ENCODE measurements at places on chromosomes 12 and 14.

DNA sequence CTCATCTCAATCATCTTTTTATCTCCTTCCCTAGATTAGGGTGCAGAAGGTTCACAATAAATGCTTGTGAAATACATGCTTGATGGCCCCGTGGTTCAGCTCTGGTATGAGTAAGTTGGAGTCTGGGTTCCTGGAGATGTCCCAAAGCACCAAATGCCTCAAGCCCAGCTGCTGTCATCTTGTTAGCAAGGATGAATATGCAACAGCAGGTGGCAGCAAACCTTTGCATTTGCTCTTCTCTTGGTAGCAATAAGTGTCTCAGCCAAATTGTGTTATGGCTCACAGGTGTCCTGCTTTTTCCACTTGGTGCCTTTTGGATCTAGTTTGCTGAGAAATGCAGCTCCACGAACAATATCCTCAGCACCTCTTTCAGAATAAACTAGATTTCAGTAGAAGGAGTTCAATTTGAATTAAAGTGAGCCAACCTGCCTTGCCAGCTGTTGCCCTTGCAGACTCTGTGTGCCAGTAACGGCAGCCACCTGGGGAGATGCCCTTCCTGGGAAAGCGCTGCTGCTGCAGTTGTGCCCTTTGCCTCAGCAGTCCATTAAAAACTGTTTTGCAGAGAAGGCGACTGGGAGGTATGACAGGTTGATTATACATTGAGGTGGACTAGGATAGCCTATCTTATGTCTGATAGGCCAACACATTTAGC lies 417.3 kb downstream of the SNAPC1 start:
- DNase-seq: peak; percentile 22

DNA sequence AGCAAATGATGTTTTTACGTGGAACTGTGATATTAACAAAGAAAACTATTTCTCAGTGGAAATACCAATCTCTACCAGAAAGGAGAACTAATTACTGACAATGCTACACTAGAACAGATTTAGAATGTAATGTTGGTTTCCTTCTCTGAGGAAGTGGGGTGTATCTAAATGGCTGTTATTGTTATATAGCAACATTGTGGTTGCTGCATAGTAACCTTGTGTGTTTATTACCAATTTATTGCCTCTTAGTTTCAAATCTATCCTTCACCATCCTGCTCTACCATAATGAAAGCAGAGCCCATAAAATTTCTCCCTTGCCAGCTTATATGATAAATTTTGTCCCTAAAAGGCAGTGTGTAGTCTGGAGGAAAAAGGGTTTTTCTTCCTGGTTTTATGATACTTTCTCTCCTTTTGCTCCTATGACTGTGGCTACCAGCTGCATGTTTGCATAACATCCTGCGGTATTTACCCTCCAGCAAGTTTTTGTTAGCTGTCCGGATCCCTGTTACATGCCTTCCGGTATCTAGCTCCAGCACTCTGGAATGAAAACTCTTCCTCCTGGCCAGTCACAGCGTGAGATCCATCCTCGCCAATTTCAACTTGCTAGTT lies 5.7 kb upstream of the KLRK1 start:
- DNase-seq: no peak

GRCh38 chr12:125373375-125373774 lies 308.1 kb downstream of the AACS start:
- no peak for DNase-seq

DNA sequence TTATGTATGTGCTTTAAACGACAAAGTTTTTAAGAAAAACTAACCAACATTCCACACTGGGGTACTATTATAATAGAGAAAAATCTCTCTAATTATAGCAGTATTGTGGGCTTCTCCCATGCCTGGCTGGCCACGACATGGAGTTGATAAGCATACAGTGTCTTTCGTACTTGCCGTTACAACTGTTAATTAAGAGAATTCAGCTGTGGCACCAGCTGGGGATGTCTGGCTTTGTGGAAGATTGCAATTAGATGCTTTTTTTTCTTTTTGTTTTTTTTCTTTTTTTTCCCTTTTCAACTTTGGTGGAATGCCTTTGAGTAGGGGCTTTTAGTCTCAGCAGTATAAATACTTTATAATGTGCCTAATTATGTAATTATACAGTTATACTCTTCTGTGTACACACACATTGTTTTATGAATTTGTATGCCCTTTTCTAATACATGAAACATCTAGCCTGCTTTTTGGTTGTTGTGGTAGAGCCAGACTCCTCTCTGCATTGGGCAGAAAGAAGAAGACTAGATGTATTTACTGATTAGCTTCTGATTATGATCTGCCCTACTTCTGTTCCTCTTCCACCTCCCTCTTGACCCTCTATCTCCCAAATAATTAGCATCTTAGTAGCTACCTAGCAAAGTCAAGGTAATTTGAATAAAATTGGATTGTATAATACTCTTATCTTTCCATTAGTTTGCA lies 76.4 kb downstream of the SUSD6 start:
- DNase-seq: no peak

DNA sequence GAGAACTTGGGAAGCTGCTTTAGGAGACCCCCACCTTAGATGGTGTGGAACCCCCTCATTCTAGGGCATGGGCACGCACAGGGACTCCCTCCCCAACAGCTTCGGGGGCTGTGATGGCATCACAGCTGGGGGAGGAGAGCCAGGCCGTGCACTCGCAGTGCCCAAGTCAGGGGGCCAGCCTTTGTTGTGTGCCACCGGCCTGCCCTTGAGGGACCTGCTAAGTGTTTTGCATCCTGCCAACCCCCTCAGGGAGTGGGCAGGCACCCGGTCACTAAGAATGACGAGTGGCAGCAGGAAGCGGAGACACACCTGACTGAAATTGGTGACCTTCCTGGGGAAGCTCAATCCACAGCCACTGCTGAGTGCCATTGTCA lies 334.9 kb upstream of the SFSWAP start:
- DNase-seq: no peak

DNA sequence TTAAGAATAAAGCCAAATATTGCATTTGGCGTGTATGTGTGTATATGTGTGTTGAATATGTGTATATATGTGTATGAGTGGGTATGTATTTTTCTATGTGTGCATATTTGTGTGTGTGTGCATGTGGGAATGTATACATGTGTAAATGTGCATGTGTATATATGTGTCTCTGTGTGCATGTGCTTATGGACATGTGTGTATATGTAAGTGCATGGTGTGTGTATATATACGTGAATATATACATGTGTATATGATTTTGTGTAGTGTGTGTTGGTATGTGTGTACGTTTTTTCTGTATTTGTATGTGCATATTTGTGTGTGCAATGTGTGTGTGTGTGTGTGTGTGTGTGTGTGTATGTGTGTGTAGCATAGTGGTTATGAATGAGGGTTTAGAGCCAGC lies 1021.0 kb downstream of the AACS start:
- DNase-seq: no peak

DNA sequence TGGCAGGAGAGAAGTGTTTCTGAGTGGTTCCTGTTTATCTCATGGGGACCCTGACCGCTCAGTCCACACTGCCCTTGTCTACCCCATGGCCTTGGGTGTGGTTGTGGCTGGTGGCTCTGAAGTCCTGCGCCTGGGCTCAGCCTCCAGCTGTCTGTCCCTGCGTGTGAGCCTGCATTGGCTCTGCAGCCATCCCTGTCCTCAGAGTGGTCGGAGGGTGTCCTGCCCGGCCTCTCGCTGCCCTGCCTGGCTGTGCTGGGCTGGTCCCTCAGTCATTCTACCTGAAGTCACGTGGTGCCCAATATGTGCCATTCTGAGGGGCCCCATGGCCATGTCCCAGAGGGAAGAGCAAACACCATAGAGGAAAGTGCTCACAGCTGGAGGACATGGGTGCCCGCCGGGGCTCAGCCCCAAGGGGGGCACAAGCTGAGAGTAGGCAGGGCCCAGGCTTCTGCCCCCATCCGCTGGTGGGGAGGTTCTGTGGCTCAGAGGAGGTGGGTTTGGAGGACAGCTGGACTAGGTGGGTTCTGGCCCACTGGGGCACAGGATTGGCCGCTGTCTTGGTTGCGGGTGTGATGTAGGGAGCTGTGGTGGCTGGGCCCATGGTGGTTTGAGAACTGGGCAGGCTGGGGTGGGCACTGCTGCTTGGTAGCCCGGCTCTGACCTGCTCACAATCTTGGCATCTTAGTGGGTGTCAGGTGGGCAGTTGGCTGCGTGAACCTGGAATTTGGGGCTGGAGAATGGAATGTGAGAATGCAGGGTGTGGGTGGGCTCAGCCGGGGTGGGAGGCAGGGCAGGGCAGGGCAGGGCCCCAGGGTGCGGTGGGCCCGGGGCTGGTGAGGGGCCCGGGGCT lies 11.6 kb downstream of the TEDC1 start:
- no peak for DNase-seq

- no peak for DNase-seq
These were observed 9.1 kb downstream of the GPR19 start for GRCh38 chr12:12686925-12687324.

DNA sequence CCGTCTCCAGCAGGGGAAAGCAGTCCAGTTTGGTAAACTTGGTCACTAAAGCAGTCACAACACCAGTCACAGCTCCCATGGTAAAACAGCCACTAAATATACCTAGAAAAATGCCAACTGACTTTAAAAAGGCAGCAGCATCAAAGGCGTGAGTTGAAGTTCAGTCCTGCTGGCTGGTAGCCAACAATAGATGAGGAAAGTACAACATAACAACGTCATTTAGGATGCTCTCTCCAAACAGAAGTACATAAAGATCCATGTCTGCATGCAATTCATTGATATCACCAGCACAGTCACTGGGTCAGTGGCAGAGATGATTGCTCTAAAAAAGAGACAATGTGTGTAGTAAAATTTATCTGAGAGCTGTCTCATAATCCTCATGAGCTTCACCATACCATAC lies 59.3 kb upstream of the TMPO start:
- no peak for DNase-seq

- DNase-seq: no peak
These were observed 57.9 kb downstream of the GNS start for GRCh38 chr12:64701283-64701682.

DNA sequence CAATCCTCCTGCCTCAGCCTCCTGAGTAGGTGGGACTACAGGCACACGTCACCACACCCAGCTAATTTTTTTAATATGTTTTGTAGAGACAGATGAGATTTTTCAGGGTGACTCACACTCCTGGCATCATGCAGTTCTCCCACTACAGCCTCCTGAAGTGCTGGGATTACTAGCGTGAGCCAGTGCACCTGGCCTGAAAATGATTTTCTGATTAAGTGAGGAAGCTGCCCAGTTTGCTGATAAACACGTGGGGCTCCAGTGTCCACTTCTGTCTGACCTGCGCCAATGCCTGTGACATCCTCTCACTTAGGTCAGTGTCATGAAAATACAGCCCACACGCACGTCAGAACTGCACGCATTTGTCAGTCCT lies 37.0 kb upstream of the SFSWAP start:
- DNase-seq: no peak
